ENCODE measurements at places on chromosomes 3 and 15.

DNA sequence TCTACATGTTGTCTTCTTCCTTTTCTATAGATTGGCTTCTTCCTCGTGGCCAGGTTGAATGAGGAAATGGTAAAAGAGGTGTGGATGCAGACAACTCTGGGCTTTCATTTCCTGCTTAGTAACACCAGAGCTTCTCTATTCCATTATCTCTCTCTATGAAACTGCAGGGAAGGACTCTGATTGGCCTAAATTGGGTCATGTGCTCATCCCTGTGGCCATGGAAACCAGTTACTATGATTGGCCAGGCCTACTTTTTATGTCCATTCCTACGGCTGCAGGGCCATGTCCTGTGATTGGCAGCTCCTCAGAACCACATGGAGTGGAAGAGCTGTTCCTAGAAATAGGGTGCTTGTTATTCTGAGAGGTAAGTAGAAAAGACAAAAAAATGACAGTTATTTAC, 486.9 kb upstream of the ADAMTS9 start:
- no peak for DNase-seq

GRCh38 chr15:69459066-69459465, 6.4 kb downstream of the RPLP1 start:
- DNase-seq, result no peak

- no peak for DNase-seq
Observed at GRCh38 chr3:58222161-58222724, 11.5 kb upstream of the DNASE1L3 start.

GRCh38 chr3:195889870-195890295, 18.5 kb downstream of the TNK2 start:
- no peak for DNase-seq

Measured in stimulated activated CD8-positive, alpha-beta memory T cell treated with anti-CD3 and anti-CD28 coated beads, Interleukin-4, amount 100 ng/mL, for 1 hour (primary cell).